Immature natural killer cell (primary cell): ENCODE measurements at places on chromosomes 16 and 17. TPM values are rescaled to one million over a fixed set of nuclear protein-coding genes. Genes with fewer than 3 reads are reported as not detected.
A peak's percentile ranks its signal among the peaks of the same experiment; 100 is the strongest.

GRCh38 chr16:83206426-83206825 lies 579.7 kb downstream of the CDH13 start:
- H3K27me3 ChIP-seq: peaks cover 4% of the 10 kb centered on the region
- H3K36me3 ChIP-seq: no peaks in the 10 kb centered on the region
- DNase-seq: no peak
- H3K27ac ChIP-seq: no peak overlapping the region

DNA sequence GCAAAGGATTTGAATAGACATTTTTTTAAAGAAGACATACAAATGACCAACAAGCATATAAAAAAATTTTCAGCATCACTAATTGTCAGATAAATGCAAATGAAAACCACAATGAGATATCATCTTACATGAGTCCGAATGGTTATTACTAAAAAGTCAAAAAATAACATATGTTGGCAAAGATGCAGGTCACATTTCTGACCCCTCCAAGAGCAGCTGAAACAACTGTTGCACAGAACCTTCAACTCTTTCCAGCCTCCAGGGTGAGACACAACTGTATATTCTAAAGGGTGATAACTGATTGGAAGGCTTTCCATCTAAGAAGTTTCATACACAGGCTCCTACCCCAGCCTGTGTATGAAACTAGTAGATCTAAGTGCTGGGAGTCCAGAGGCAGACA lies 51.9 kb downstream of the SLFN5 start:
- DNase-seq: no peak
- peaks cover 5% of the 10 kb centered on the region for H3K4me1 ChIP-seq
- H3K4me3 ChIP-seq: no peak overlapping the region
- H3K27ac ChIP-seq: no peak overlapping the region

DNA sequence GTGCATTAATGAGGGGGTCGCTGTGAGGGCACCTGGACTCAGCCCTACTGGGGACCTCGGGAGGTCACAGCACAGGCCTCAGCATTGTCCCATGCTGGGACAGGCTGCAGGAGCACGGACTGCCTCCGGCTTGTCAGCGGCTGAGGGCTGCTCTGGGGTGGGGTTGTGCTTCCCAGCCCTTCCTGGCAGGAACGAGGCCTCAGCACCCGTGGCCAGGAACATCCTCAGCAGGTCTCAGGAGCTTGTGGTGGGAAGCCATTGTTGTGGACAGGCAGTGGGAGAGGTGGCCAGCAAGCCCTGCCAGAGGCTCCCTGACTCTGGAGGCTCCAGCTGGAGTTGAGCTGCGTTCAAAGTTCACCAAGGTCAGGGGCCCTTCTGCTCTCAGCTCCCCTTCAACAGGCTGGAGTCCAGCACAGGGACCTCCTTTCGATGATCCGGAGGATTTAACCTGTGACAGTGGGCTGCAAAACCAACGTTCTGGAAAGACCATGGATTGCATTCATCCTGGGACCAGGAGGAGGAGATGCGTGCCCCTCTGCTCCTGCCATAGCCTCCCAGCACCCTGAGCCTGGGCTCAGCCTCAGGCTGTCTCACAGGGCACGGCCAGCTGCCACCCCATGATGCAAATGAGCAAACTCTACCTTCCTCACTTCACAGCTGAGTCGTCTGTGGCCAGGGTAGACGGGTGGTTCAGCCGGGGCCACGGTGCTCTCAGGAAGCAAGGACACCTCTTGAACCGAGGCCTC lies 32.6 kb downstream of the FOXL1 start:
- H3K36me3 ChIP-seq: no peaks in the 10 kb centered on the region
- peaks cover 6% of the 10 kb centered on the region for H3K27me3 ChIP-seq
- no peaks in the 10 kb centered on the region for H3K4me1 ChIP-seq
- no peak overlapping the region for H3K27ac ChIP-seq

GRCh38 chr16:89199241-89200123 lies 855 bp downstream of the SLC22A31 start:
- H3K27me3 ChIP-seq: peaks cover 15% of the 10 kb centered on the region
- H3K4me3 ChIP-seq: no peak overlapping the region
- DNase-seq: no peak

- H3K36me3 ChIP-seq: no peaks in the 10 kb centered on the region
- H3K4me1 ChIP-seq: no peaks in the 10 kb centered on the region
- H3K27me3 ChIP-seq: no peaks in the 10 kb centered on the region
- no peak overlapping the region for H3K4me3 ChIP-seq
- no peak for DNase-seq
Observed at GRCh38 chr16:72821185-72821950, 226.6 kb downstream of the ZFHX3 start.

DNA sequence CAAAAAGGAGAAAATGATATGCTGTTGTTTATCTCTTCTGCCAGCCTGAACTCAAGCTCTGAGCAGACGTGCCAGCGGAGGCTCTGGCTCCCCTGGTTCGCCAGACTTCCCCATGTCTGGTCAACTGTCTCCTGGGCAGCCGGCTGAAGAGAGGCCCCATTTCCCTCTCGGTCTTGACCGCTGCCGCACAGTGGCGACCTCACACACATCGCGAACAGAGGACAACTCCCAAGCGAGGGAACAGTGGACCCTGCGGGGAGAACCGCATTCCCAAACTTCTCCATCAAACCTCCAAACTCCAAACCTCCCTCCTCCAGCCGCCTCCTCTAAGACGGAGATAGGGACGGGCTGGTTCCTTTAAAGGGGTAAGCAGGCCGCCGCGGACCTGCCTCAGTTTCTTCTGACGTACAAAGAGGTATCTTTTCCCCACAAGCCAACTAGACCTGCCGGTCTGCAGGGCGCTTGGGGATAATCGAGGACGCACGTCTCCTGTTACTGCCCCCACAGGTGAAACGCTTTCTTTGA lies 24.9 kb upstream of the RFFL start:
- peaks cover 41% of the 10 kb centered on the region for H3K4me1 ChIP-seq
- peak overlapping the region; percentile 98 for H3K27ac ChIP-seq
- DNase-seq: peak; percentile 28
- peaks cover 15% of the 10 kb centered on the region for H3K27me3 ChIP-seq

- no peak for DNase-seq
- H3K4me1 ChIP-seq: no peaks in the 10 kb centered on the region
- no peak overlapping the region for H3K4me3 ChIP-seq
- no peaks in the 10 kb centered on the region for H3K36me3 ChIP-seq
- peaks cover 4% of the 10 kb centered on the region for H3K27me3 ChIP-seq
- H3K27ac ChIP-seq: no peak overlapping the region
Observed at GRCh38 chr16:68503334-68503733, 35.8 kb upstream of the ZFP90 start.

DNA sequence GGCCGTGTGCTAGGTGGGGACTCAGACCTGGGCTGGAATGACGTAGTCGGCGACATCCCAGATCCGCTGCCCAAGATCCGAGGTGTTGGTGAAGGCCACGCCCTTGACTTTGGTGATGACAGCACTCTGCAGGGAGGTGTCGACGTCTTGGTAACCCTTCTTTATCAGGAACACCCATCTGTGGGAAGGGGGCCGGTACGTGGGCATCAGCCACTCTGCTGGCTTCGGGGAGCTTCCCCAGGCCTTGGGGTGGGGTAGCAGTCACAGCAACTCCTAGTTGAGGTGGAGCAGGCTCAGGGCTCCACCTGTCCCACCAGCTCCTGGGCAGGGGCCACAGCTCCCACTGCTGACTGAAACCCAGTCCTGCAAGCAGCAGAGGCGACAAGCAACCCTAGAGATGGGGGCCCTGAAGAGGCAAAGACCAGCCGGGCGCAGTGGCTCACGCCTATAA lies 4.3 kb downstream of the P2RX5 start:
- H3K27me3 ChIP-seq: peaks cover 5% of the 10 kb centered on the region
- H3K4me3 ChIP-seq: no peak overlapping the region
- peaks cover 32% of the 10 kb centered on the region for H3K4me1 ChIP-seq
- H3K36me3 ChIP-seq: peaks cover 4% of the 10 kb centered on the region

- peaks cover 2% of the 10 kb centered on the region for H3K27me3 ChIP-seq
- H3K27ac ChIP-seq: no peak overlapping the region
- no peaks in the 10 kb centered on the region for H3K36me3 ChIP-seq
- no peak overlapping the region for H3K4me3 ChIP-seq
- DNase-seq: no peak
Observed at GRCh38 chr17:75623386-75623785, 9.8 kb upstream of the SMIM5 start.

GRCh38 chr16:4011225-4011939 lies 104.9 kb downstream of the ADCY9 start:
- no peak overlapping the region for H3K4me3 ChIP-seq
- peaks cover 2% of the 10 kb centered on the region for H3K27me3 ChIP-seq
- peaks cover 21% of the 10 kb centered on the region for H3K4me1 ChIP-seq
- no peak overlapping the region for H3K27ac ChIP-seq

- H3K27ac ChIP-seq: no peak overlapping the region
- peaks cover 16% of the 10 kb centered on the region for H3K4me1 ChIP-seq
- no peak overlapping the region for H3K4me3 ChIP-seq
- H3K27me3 ChIP-seq: peaks cover 3% of the 10 kb centered on the region
- DNase-seq: no peak
Observed at GRCh38 chr16:29726845-29727377, 18.9 kb downstream of the C16orf54 start.

DNA sequence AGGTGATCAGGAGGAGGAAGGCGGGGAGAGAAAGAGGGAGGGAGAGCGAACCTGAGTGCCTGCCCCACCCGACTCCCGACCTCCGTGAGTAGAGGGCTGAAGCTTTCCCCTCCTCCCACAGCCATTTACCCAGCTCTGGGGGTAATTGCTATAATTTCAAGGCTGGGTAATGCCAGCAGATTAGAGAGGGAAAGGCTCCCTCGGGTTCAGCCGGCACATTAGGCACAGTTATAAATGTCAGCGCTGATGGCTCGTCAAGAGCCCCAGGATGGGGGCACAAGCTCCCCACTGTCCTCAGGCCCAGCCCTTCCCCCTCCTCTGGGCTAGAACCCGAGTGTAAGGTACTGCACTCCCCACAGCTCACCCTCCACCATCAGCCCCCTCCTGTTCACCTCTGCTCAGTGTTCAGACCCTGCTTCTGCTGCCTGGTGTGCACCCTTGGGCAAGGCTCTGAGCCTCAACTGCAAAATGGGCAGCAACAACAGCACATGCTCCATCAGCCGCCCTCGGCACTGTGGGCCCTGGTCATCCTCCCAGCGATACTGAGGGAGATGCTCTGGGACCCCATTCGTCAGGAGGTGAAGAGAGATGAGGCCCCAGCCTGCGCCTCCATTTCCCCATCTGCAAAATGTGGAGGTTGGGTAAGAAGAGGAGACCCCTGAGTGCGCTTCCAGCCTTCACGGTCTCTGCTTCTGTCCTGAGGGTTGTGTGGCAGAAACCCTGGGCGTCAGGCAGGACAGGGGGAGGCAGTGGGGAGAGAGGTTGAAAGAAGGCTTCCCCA lies 77.2 kb downstream of the NT5M start:
- H3K4me3 ChIP-seq: no peak overlapping the region
- H3K36me3 ChIP-seq: no peaks in the 10 kb centered on the region
- DNase-seq: no peak

DNA sequence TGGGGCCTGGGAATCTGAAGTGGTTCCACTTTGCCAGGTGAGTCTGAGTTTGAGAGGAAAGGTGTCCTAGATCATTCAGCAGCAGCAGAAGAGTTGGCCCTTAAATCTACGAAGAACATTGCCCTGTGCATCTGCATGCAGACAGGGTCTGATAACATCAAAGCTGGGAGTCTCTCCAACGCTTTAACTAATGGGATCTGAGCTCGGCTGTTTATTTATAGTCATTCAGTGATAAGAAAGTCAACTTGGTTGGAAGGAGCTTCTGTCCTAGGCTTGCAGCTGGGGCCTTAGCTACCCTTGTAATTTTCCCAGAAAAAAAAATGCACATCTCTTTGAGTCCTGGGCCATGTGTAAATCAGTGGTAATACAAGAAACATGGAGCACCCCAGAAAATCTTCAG lies 418.0 kb upstream of the HSBP1 start:
- H3K4me3 ChIP-seq: no peak overlapping the region
- no peak overlapping the region for H3K27ac ChIP-seq
- H3K27me3 ChIP-seq: no peaks in the 10 kb centered on the region
- no peaks in the 10 kb centered on the region for H3K36me3 ChIP-seq
- DNase-seq: no peak

DNA sequence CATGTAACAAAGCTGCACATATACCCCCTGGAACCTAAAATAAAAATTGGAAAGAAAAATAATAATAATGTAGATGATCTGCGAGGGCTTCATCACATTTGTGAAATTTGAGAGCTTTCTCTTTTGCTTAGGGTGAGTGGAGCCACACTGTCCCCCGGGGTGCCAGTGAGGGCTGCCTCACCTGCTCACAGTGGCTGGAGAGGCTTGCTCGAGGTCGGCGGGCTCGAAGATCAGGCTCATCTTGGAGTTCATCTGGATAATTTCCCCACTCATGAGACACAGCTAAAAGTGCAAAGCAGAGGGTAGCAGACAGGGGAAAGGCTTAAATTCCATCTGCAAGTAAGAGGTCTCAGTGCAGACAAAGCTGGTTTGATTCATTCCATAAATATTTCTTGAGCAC lies 123.8 kb downstream of the DNAH3 start:
- DNase-seq: no peak
- no peaks in the 10 kb centered on the region for H3K36me3 ChIP-seq
- peaks cover 20% of the 10 kb centered on the region for H3K4me1 ChIP-seq
- H3K4me3 ChIP-seq: no peak overlapping the region

- no peaks in the 10 kb centered on the region for H3K27me3 ChIP-seq
- no peak overlapping the region for H3K27ac ChIP-seq
- H3K4me3 ChIP-seq: no peak overlapping the region
- DNase-seq: no peak
- H3K36me3 ChIP-seq: no peaks in the 10 kb centered on the region
Observed at GRCh38 chr16:61887903-61888302, 148.3 kb downstream of the CDH8 start.

- H3K4me1 ChIP-seq: peaks cover 78% of the 10 kb centered on the region
- DNase-seq: no peak
- peak overlapping the region; percentile 33 for H3K27ac ChIP-seq
- H3K36me3 ChIP-seq: peaks cover 5% of the 10 kb centered on the region
- H3K27me3 ChIP-seq: peaks cover 58% of the 10 kb centered on the region
Observed at GRCh38 chr16:11542069-11542744, 44.5 kb downstream of the LITAF start.

DNA sequence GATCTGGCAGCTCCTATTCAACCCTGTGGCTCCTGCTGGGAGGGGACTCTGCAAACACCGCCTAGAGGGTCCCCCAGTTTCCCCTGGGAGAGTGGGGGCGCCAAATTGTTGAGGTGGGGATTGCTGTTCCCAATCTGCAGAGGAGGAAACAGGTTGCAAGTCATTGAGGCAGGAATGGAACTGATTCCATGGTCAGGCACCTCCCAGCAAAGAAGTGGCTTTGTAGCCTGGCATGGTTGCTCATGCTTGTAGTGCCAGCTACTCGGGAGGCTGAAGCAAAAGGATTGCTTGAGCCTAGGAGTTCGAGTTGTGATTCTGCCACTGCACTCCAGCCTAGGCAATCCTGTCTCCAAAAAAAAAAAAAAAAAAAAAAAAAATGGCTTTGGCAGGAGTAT lies 198 bp upstream of the PYDC1 start:
- no peaks in the 10 kb centered on the region for H3K36me3 ChIP-seq
- H3K27ac ChIP-seq: no peak overlapping the region

DNA sequence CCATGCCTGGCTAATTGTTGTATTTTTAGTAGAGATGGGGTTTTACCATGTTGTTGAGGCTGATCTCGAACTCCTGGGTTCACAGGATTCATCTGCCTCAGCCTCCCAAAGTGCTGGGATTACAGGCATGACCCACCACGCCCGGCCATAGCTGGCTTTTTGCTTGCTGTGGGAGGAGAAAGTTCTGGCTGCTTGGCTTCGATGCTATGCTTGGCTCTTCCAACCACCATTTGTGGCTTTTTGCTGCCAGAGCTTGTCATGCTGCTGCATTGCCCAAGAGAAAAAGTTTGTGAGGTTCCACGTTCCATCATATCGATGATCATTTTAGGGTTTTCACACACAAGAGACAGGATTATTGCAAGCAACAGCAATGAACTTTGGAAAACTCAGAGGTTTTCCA lies 16.2 kb downstream of the BMERB1 start:
- peaks cover 1% of the 10 kb centered on the region for H3K36me3 ChIP-seq
- H3K27ac ChIP-seq: no peak overlapping the region
- no peak overlapping the region for H3K4me3 ChIP-seq
- H3K4me1 ChIP-seq: no peaks in the 10 kb centered on the region
- DNase-seq: no peak

Gene SCN4A
- polyA plus RNA-seq: not detected

Gene ASGR1
- 0.55 TPM for polyA plus RNA-seq

Gene MILR1
- 9.6 TPM for polyA plus RNA-seq

Gene ADGRG1
- 395 TPM for polyA plus RNA-seq
